ENCODE measurements at places on chromosomes 4 and X.

DNA sequence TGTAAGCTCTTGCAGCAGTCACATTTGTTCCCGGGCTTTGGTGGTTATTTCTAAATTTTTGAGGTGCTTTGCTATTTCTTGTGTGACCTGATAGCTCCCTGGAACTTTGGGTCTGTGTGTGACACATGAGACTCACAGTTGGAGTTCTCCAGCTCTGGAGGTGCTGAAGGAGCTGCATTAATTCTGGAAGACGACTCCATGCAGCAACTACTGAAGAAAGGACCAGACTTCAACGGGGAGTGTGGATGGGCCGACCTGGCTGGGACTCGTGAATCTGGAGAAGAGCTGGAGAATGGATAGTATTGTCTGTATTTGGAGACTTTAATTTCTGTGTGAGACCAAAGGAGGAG, 1.5 kb downstream of the MRFAP1 start:
- H3K27me3 ChIP-seq: no peaks in the 10 kb centered on the region
- no peak for DNase-seq
- peaks cover 36% of the 10 kb centered on the region for H3K36me3 ChIP-seq
- H3K4me1 ChIP-seq: peaks cover 13% of the 10 kb centered on the region
- peak overlapping the region; percentile 95 for H3K4me3 ChIP-seq

- H3K4me1 ChIP-seq: peaks cover 6% of the 10 kb centered on the region
- H3K4me3 ChIP-seq: no peak overlapping the region
- H3K27ac ChIP-seq: no peak overlapping the region
- no peaks in the 10 kb centered on the region for H3K36me3 ChIP-seq
- no peak for DNase-seq
Measured at GRCh38 chr4:88333741-88334405, 44.8 kb upstream of the HERC6 start.

DNA sequence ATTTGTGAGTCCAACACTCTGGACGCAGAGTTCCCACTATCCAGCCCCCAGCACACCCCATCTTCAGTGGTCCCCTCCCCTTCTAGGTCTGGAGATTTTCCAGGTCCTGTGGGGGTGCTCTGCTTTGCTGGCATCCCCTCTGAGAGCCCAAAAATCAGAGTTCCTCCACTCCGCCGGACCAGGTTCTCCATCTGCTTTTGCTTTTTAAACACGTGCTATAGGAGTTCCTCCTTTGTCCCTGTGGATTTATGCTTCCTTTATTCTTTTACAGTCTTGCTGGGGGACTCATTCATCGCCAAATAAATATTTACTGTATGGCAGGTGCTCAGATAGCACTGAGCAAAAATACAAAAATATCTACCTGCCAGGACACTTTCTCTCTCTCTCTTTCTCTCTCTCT, 324.7 kb downstream of the STK32B start:
- H3K4me1 ChIP-seq: no peaks in the 10 kb centered on the region
- no peaks in the 10 kb centered on the region for H3K27me3 ChIP-seq
- no peak overlapping the region for H3K27ac ChIP-seq
- no peaks in the 10 kb centered on the region for H3K36me3 ChIP-seq
- DNase-seq: no peak

GRCh38 chr4:118259111-118259510, 93.7 kb downstream of the PRSS12 start:
- no peak overlapping the region for H3K27ac ChIP-seq
- H3K27me3 ChIP-seq: peaks cover 20% of the 10 kb centered on the region
- no peak overlapping the region for H3K4me3 ChIP-seq
- H3K4me1 ChIP-seq: no peaks in the 10 kb centered on the region

DNA sequence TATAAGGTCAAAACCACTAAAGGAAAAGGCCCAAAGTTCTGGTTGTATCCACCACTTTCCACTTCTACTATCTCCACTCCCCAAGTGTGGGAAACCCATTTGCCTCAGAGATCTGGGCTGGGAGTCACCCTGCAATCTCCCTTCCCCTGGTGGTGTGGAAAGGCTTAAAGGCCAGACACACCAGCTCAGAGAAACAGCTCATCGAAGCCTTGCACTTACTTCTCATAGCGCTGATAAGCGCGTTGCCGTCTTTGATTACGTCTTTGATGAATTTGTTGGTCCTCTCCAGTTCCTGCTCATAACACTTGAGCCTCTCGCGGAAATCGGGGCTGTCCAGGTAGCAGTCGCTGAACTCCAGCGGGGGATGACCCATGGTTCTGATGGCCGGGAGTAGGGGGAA, 647 bp downstream of the OPHN1 start:
- H3K27ac ChIP-seq: no peak overlapping the region
- DNase-seq: no peak
- peak overlapping the region; percentile 75 for H3K4me3 ChIP-seq
- H3K36me3 ChIP-seq: no peaks in the 10 kb centered on the region

- no peaks in the 10 kb centered on the region for H3K36me3 ChIP-seq
- H3K27ac ChIP-seq: no peak overlapping the region
- no peak overlapping the region for H3K4me3 ChIP-seq
- no peak for DNase-seq
Measured at GRCh38 chr4:9832640-9833039, 51.2 kb downstream of the DRD5 start.

- H3K36me3 ChIP-seq: no peaks in the 10 kb centered on the region
- peak; percentile 75 for DNase-seq
- H3K27ac ChIP-seq: no peak overlapping the region
- H3K27me3 ChIP-seq: no peaks in the 10 kb centered on the region
- H3K4me3 ChIP-seq: no peak overlapping the region
Measured at GRCh38 chr4:48093991-48094416, 40.0 kb downstream of the TXK start.

- H3K27ac ChIP-seq: no peak overlapping the region
- H3K27me3 ChIP-seq: no peaks in the 10 kb centered on the region
- H3K4me3 ChIP-seq: no peak overlapping the region
- no peak for DNase-seq
Measured at GRCh38 chrX:19882066-19882775, 5.2 kb downstream of the SH3KBP1 start.

DNA sequence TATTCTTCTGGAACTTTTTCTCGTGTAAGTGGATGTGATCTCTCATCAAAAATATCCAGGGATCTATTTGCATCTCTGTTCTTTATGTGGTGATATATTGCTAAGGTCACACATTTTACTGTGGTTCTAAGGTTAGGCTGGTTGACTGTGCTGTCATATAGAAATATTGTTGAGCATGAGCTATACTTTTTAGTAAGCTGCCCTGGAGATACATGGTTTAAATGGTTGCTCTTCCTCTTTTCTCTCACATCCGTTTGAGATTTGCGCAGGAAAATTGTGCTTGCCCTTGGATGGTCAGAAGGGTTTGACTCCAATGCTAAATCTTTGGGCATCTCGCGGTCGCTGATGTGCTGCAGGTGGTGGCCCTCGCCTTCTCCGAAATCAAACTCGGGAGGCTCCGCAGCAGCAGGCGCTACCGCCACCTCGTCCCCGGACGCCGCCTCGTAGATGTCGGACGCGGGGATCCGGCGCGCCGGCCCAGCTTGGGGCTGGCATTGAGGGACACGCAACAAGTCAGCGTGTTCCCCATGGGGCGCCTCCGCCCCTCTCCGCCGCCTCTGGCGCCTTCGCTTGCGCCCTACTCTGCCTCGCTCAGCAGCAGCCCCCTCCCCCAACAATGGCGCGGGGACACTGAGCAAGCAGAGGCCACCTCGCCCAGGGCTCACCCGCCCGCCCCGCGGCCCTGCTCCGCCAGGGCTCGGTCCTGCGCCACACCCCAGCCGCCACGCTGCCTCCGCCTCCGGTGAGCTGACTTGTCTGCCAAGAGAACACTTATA, 154.5 kb downstream of the MSN start:
- peaks cover 16% of the 10 kb centered on the region for H3K27me3 ChIP-seq
- peaks cover 6% of the 10 kb centered on the region for H3K4me1 ChIP-seq
- peaks cover 4% of the 10 kb centered on the region for H3K36me3 ChIP-seq
- peak; percentile 8 for DNase-seq
- H3K4me3 ChIP-seq: peak overlapping the region; percentile 74
- no peak overlapping the region for H3K27ac ChIP-seq

GRCh38 chr4:159041054-159042034, 61.5 kb upstream of the RAPGEF2 start:
- no peak overlapping the region for H3K4me3 ChIP-seq
- peaks cover 15% of the 10 kb centered on the region for H3K4me1 ChIP-seq
- H3K27ac ChIP-seq: no peak overlapping the region
- no peak for DNase-seq

DNA sequence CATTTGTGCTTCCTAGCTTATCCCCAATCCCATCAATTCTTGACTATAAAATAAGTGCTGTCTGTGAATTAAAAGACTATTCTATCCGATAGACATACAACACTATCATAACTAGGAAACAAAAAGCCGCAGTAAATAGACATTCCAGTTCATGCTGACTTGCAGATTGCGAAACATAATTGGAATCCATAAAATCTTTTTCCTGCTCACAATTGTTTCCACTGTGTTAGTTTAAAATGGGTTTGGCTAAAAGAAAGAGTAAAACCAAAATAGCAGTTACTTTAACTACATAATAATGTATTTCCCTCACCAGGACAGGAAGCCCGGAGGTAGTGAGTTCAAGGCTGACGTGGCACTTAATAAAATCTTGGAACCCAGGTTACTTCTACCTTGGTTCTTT, 17.2 kb downstream of the SMIM31 start:
- H3K27me3 ChIP-seq: no peaks in the 10 kb centered on the region
- DNase-seq: no peak
- no peak overlapping the region for H3K4me3 ChIP-seq
- H3K27ac ChIP-seq: no peak overlapping the region

- no peak overlapping the region for H3K4me3 ChIP-seq
- no peaks in the 10 kb centered on the region for H3K4me1 ChIP-seq
- no peaks in the 10 kb centered on the region for H3K27me3 ChIP-seq
- H3K27ac ChIP-seq: no peak overlapping the region
Measured at GRCh38 chr4:154119317-154119716, 330.4 kb upstream of the SFRP2 start.

DNA sequence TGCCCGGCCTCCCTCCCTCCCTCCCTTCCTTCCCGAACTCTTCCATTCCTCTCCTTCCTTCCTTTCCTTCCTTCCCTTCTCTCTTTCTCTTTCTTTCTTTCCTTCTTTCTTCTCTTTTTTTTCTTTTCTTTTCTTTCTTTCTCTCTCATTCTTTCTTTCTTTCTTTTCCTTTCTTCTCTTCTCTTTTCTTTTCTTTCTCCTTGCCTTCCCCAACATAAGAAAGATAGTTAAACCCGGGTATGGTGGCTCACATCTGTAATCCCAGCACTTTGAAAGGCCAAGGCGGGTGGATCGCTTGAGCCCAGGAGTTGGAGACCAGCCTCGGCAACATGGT, 25.4 kb downstream of the NSD2 start:
- no peaks in the 10 kb centered on the region for H3K27me3 ChIP-seq
- DNase-seq: no peak
- H3K27ac ChIP-seq: peak overlapping the region; percentile 79
- peaks cover 54% of the 10 kb centered on the region for H3K36me3 ChIP-seq
- H3K4me3 ChIP-seq: no peak overlapping the region

DNA sequence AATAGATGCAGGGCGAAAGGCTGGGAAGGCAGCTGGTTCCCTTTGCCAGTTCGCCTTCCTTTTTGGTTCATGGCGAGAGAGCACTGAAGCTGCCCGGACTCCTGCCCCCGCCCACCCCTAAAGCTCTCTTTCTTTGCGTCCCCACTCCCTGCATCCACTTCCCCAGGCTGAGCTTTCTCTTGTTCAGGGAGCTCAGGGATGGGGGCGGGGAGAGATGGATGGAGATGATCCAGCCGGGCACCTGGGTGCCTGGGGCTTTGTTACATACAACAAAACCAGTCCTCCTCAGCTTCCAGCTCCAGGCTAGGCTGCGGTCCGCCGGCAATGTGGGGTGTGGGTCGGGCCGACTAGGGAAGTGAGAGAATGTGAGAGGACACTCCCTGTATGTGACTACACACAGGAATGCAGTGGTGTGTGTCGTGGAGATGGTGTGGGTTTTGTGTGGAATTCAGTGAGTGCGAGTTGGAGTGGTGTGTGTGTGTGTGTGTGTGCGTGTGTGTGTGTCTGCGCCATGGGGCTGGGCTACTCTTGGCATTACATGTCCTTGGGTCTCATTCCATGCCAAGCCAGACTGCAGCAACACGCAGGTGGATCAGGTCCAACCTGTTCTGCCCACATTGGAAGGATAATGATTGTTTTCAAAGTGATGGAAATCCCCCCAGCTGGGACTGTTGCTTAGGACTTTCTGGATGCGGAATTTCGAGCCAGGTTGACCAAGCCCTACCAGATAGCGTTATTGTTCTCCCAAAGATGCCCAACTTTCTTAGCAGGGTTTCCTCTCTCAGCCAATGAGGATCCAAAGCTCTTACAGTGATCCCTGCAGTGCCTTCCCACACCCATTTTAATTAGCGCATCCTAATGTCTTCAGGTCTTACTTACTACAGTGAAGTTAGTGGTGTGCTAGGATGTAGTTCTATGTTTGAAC, 149.4 kb upstream of the CHRDL1 start:
- H3K4me3 ChIP-seq: no peak overlapping the region
- no peak for DNase-seq
- H3K4me1 ChIP-seq: no peaks in the 10 kb centered on the region
- no peaks in the 10 kb centered on the region for H3K36me3 ChIP-seq
- no peak overlapping the region for H3K27ac ChIP-seq
- H3K27me3 ChIP-seq: peaks cover 23% of the 10 kb centered on the region

DNA sequence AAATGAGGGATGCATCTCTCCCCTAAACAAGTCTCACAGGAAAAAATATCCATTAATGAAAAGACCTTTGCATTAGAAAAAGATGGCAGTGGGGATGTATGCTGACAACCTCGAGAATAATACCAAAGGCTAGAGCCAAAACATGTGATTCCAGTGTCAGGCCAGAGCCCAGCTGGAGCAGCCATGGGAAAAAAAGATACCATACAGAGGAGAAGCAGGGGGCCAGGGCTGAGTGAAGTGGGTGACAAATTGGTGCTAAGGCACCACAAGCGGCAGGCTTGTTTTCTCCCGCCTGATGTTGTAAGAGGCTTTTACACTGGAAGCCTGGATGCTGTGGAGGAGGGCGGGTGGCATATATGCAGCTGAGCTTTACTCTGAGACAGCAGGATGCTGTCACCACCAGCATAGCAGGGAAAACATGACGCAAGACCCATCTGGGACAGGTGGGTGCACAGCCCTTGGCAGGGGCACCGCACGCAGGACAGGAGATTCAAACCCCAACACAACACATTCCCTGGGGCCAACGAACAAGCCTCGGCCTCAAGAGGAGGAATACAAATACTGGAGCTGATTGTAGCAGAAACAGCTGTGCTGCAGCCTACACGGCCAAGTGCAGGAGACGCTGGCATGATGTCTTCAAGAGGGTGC, 91.9 kb downstream of the TSPAN5 start:
- H3K27ac ChIP-seq: no peak overlapping the region
- H3K4me3 ChIP-seq: no peak overlapping the region
- no peak for DNase-seq

DNA sequence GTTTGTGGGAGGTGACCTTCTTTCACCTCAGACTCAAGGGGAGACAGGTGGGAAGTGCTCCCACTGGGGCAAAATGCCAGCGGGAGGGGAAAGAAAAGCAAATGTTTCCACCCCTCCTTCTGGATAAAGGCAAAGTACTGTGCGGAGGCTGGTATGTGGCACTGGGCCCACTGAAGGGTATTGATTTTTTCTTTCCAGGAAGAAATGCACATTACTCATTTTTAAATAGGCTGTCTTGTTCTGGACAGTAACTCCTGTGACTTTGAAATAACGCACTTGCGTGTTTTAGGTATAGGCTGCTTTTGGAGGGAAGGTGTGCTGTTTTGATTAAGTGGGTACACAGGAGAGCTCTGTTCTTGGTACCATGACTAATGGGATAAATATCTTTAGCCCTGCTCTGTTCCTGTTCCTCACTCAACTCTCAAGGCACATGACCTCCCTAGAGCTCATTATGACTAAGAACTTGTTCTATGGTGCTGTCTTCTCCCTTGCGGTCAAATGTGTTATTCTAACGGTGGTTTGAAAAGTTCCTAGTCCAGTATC, 40.7 kb upstream of the MBTPS2 start:
- no peak overlapping the region for H3K4me3 ChIP-seq
- H3K27me3 ChIP-seq: no peaks in the 10 kb centered on the region
- DNase-seq: no peak
- no peaks in the 10 kb centered on the region for H3K36me3 ChIP-seq

All from T-helper 2 cell treated with Interferon-gamma antibody and Interleukin-4, amounts not matched to agents 5 μg/mL and 100 μg/mL, for 36 hours (primary cell).